Right lobe of liver (tissue), 6 donors: ENCODE measurements at places on chromosomes 13 and 19. TPM values are rescaled to one million over a fixed set of nuclear protein-coding genes. Genes with fewer than 3 reads are reported as not detected.

Gene ENOX1
- total RNA-seq = not detected

Gene NLRP12
- 0.31 TPM for total RNA-seq

- H3K4me1 ChIP-seq = no peaks in the 10 kb centered on the region
- H3K4me3 ChIP-seq = no peak overlapping the region
- no peak overlapping the region for H3K27ac ChIP-seq
Observed at GRCh38 chr13:27483421-27483820, 33.1 kb upstream of the MTIF3 start.

GRCh38 chr19:29706635-29707034 lies 8.4 kb downstream of the C19orf12 start:
- H3K4me1 ChIP-seq = peaks cover 4% of the 10 kb centered on the region
- H3K27me3 ChIP-seq = no peaks in the 10 kb centered on the region
- H3K4me3 ChIP-seq = peak overlapping the region; percentile 30
- H3K36me3 ChIP-seq = peaks cover 7% of the 10 kb centered on the region
- H3K27ac ChIP-seq = peak overlapping the region; percentile 65
- no peak for DNase-seq

- no peak overlapping the region for H3K4me3 ChIP-seq
- H3K36me3 ChIP-seq = no peaks in the 10 kb centered on the region
- H3K27ac ChIP-seq = no peak overlapping the region
- H3K4me1 ChIP-seq = no peaks in the 10 kb centered on the region
- no peaks in the 10 kb centered on the region for H3K27me3 ChIP-seq
Observed at GRCh38 chr19:23070353-23071146, 46.3 kb upstream of the ZNF730 start.

- no peak for DNase-seq
- H3K27me3 ChIP-seq = no peaks in the 10 kb centered on the region
- no peaks in the 10 kb centered on the region for H3K36me3 ChIP-seq
- no peaks in the 10 kb centered on the region for H3K4me1 ChIP-seq
Observed at GRCh38 chr13:46114613-46115012, 9.8 kb upstream of the CPB2 start.
